ENCODE measurements at places on chromosomes 7 and 10. TPM values are rescaled to one million over a fixed set of nuclear protein-coding genes. Genes with fewer than 3 reads are reported as not detected.

DNA sequence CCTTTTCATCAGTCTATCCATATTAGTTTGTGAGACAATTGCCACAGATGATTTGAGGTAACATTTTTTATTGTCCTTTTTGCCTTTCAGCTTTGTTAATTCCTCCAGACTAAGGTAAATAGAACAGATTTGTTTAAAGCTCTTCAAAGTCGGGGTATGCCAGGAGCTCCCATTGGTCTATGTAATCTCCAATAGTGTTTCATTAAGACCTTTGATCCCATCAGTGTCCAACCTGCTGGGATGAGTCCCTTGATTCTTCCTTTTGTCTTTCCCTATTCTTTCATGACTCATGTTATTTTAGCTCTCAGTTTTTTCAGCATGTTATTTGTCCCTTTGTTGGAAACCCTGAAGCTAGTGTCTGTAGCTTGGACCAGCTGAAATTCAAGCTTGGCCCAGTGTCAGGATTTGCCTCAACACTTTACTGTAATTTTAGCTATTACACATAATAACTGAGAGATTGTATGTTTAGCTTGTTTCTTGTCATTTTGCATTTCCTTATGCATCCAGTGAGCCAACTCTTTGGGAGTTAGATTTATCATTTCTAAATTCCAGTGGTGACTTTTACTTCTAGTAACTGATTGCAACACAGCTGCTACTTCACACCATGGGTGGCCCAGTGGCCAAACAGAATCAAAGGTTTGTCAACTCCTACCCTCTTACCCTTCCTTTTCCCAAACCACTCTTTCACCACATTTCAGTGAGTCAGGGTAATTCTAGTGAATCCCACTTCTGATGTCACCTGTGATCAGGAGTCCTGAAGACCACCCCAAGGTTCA is 15.3 kb downstream of the AGBL3 start:
- DNase-seq: no peak
- no peaks in the 10 kb centered on the region for H3K4me1 ChIP-seq
- no peak overlapping the region for H3K4me3 ChIP-seq
- peaks cover 4% of the 10 kb centered on the region for H3K36me3 ChIP-seq
- no peaks in the 10 kb centered on the region for H3K27me3 ChIP-seq

TFAM gene
- polyA plus RNA-seq: 45.6 TPM

C10orf143 gene
- polyA plus RNA-seq: 22.6 TPM

DNA sequence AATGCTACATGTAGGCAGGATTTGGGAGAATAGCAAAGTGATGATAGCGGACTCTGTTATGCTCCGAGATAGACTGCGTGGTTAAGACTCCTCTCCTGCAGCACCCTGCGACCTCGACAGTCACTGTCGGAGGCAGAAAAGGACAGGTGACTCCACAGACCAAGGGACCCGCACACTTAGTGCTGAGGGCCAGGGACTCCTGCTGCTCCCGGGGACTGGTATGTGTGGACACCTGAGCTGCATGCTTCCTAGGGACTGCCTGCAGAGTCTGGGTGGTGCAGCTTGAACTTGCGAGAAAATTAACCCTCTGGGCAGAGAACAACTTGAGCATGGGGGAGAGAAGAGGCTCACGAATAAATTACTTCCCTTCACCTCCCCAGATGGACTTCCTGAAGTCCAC is 407.1 kb upstream of the PFKP start:
- H3K27ac ChIP-seq: no peak overlapping the region
- no peaks in the 10 kb centered on the region for H3K36me3 ChIP-seq
- H3K27me3 ChIP-seq: no peaks in the 10 kb centered on the region
- no peak overlapping the region for H3K4me3 ChIP-seq

- DNase-seq: no peak
- H3K27ac ChIP-seq: no peak overlapping the region
- no peak overlapping the region for H3K4me3 ChIP-seq
- H3K4me1 ChIP-seq: no peaks in the 10 kb centered on the region
- H3K27me3 ChIP-seq: peaks cover 4% of the 10 kb centered on the region
- no peaks in the 10 kb centered on the region for H3K36me3 ChIP-seq
Measured at GRCh38 chr7:44158096-44158872, 17.2 kb upstream of the MYL7 start.

GRCh38 chr10:102702742-102703141 is 11.5 kb downstream of the ARL3 start:
- peaks cover 13% of the 10 kb centered on the region for H3K36me3 ChIP-seq
- no peaks in the 10 kb centered on the region for H3K27me3 ChIP-seq
- H3K4me1 ChIP-seq: no peaks in the 10 kb centered on the region
- DNase-seq: no peak
- no peak overlapping the region for H3K4me3 ChIP-seq

- no peaks in the 10 kb centered on the region for H3K4me1 ChIP-seq
- DNase-seq: no peak
- no peak overlapping the region for H3K27ac ChIP-seq
- no peaks in the 10 kb centered on the region for H3K27me3 ChIP-seq
- H3K4me3 ChIP-seq: no peak overlapping the region
- no peaks in the 10 kb centered on the region for H3K36me3 ChIP-seq
Measured at GRCh38 chr10:34247560-34247959, 567.5 kb downstream of the PARD3 start.

DNA sequence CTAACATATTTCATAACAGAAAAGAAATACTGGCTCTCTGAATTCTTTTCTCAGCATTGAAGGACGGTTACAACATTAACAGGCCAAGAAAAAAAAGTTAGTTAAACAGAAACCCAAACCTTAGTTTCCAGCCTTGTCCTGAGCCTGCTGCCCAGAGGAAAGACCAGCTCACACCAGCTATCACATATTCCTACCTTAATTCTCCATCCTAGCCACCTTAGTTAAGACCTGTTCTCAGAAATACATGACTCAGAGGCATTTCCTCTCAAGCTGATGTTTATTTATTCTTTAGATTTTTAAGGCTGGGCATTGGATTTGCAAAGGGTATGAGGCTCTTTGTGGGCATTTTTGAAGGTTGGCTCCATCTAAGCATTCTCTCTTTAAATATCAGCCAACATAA is 34.3 kb upstream of the ADAM12 start:
- H3K4me3 ChIP-seq: no peak overlapping the region
- H3K4me1 ChIP-seq: no peaks in the 10 kb centered on the region
- H3K36me3 ChIP-seq: no peaks in the 10 kb centered on the region
- H3K27me3 ChIP-seq: no peaks in the 10 kb centered on the region
- DNase-seq: no peak
- H3K27ac ChIP-seq: no peak overlapping the region

- no peaks in the 10 kb centered on the region for H3K27me3 ChIP-seq
- no peak overlapping the region for H3K4me3 ChIP-seq
- no peak for DNase-seq
- H3K36me3 ChIP-seq: no peaks in the 10 kb centered on the region
Measured at GRCh38 chr7:132386201-132386681, 190.0 kb downstream of the PLXNA4 start.

DNA sequence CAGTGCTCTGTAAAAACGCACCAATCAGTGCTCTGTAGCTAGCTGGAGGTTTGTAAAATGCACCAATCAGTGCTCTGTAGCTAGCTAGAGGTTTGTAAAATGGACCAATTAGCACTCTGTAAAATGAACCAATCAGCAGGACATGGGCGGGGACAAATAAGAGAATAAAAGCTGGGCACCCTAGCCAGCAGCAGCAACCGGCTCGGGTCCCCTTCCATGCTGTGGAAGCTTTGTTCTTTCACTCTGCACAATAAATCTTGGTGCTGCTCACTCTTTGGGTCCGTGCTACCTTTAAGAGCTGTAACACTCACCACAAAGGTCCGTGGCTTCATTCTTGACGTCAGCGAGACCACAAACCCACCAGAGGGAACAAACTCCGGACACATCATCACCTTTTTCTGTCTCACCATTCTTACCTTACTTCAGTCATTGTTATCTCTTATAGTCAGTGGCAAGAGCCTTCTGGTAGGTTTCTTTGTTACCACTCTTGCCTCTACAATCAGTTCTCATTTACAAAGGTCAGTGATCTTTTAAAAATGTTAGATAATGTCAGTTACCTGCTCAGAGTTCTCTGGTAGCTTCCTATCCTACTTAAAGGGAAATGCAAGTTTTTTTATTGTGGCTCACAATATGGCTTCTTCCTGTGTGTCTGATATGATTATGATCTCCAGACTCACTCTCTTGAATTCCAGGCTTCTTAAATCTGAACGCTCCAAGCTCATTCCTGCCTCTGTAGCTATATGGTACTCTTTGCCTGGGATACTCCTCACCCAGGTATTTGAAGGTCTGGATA is 4.5 kb downstream of the STAM start:
- peak; percentile 67 for DNase-seq
- peak overlapping the region; percentile 100 for H3K4me3 ChIP-seq
- H3K36me3 ChIP-seq: peaks cover 20% of the 10 kb centered on the region
- peaks cover 67% of the 10 kb centered on the region for H3K4me1 ChIP-seq
- H3K27ac ChIP-seq: peak overlapping the region; percentile 97

DNA sequence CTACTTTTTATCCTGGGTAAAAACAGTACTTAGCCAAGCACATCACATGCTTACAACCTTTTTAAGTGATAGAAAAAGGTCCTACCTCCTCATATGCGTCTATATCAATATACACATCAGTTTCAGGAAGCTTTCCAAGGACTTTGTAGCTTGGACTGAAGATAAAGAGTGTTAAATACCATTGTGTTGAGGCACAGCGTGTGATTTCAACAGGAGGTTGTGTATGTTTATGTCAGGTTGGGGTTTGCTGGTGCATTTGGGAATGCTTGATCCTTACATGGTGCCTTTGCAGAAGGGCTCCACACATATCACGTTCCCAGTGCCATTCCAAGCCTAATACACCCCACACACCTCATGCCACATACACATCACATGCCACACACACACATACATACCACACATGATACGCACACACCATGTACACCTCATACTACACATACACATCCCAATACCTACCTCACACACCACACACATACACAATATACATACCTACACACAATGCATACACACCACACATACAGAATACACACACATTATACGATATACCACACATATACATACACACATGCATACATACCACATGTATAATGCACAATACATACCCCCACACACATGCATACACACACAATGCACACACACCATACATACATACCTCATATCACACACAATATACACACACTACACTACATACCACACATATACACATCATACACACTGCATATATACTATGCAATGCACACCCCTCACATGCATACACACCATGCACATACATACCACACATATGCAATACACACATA is 33.1 kb downstream of the PSMC2 start:
- DNase-seq: no peak
- H3K36me3 ChIP-seq: no peaks in the 10 kb centered on the region
- no peak overlapping the region for H3K27ac ChIP-seq
- no peak overlapping the region for H3K4me3 ChIP-seq

DNA sequence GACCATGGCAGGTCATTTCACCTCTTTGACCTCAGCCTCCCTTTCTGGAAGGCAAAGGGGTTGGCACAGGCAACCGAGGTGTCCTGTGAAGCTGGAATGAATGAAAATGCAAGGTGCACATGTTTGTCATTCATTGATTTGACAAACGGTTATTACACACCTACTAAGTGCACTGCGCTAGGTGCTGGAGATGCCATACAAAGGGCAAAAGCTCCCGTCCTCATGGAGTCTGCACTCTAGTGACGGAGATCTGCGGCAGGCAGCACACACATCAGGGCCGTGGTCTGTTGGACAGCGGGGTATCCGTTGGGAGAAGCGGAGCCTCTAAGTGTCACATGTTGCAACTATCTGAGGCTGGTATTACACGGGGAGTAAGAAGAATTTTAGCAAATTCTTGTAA is 44.2 kb downstream of the PRF1 start:
- H3K36me3 ChIP-seq: no peaks in the 10 kb centered on the region
- H3K27ac ChIP-seq: no peak overlapping the region
- no peak for DNase-seq
- H3K4me3 ChIP-seq: no peak overlapping the region

ICA1 gene
- polyA plus RNA-seq: 21.7 TPM

- H3K4me3 ChIP-seq: no peak overlapping the region
- no peaks in the 10 kb centered on the region for H3K27me3 ChIP-seq
- H3K36me3 ChIP-seq: no peaks in the 10 kb centered on the region
- no peak overlapping the region for H3K27ac ChIP-seq
- H3K4me1 ChIP-seq: no peaks in the 10 kb centered on the region
- no peak for DNase-seq
Measured at GRCh38 chr7:21142081-21142480, 285.8 kb upstream of the SP4 start.

DNA sequence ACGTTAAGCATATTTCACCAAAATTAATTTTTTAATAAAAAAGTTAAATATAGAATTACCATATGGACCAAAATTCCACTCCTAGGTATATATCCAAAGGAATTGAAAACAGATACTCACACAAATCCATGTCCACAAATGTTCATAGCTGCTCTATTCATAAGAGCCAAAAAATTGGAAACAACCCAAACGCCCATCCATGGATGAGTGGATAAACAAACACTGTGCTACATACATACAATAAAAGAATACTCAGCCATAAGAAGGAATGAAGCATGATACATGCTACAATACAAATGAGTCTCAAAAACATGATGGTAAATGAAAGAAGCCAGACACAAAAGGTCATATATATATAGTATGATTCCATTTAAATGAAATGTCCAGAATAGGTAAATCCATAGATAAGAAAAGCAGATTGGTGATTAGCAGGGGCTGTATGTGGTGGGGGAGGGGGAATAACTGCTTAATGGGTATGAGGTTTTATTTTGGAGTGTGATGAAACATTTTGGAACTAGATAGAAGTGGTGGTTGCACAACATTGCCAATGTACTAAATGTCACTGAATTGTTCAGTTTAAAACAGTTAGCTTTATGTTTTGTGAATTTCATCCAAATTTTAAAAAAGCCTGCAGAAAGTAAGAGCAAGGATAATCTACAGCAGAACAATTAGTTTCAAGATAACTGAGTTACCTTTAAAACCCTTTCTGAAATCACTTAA is 101.2 kb upstream of the EFCAB10 start:
- H3K4me3 ChIP-seq: no peak overlapping the region
- DNase-seq: no peak
- H3K36me3 ChIP-seq: peaks cover 23% of the 10 kb centered on the region

GRCh38 chr10:82278401-82279182 is 403.6 kb downstream of the NRG3 start:
- H3K4me3 ChIP-seq: no peak overlapping the region
- no peaks in the 10 kb centered on the region for H3K27me3 ChIP-seq

- no peak overlapping the region for H3K4me3 ChIP-seq
- peaks cover 12% of the 10 kb centered on the region for H3K27me3 ChIP-seq
- no peaks in the 10 kb centered on the region for H3K4me1 ChIP-seq
- DNase-seq: peak; percentile 7
- no peaks in the 10 kb centered on the region for H3K36me3 ChIP-seq
Measured at GRCh38 chr7:130276796-130277762, 10.4 kb downstream of the CPA2 start.

DNA sequence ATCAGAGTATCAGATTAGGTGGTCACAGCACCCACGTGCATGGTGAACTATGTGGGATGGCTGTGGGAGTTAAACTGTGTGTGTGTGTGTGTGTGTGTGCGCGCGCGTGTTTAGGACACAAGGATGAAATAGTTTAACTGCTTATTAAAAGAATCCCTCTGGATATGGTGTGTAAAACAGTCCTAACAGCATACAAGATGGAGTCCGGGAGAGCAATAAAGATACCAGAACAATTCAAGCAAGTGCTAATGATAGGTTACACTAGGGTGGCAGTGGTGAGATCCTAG is 202.2 kb downstream of the IPMK start:
- DNase-seq: no peak
- no peak overlapping the region for H3K4me3 ChIP-seq
- H3K27ac ChIP-seq: no peak overlapping the region
- H3K27me3 ChIP-seq: no peaks in the 10 kb centered on the region
- no peaks in the 10 kb centered on the region for H3K4me1 ChIP-seq

Data from CD4-positive, CD25-positive, alpha-beta regulatory T cell (primary cell).